ENCODE measurements at places on chromosomes 6 and 20. TPM values are rescaled to one million over a fixed set of nuclear protein-coding genes. Genes with fewer than 3 reads are reported as not detected.

Gene SNAI1
- 9.8 TPM for polyA plus RNA-seq

Gene ARID1B
- 87.6 TPM for polyA plus RNA-seq

Gene BEND3
- polyA plus RNA-seq = 11.0 TPM

Gene GDAP1L1
- 0.32 TPM for polyA plus RNA-seq

Gene CCNC
- 59.4 TPM for polyA plus RNA-seq

Gene SLC16A10
- 27.0 TPM for polyA plus RNA-seq

Gene PKHD1
- 22.7 TPM for polyA plus RNA-seq

Gene HLA-DMA
- 16.2 TPM for polyA plus RNA-seq

Data from left renal pelvis (tissue), 4 donors.